Stimulated activated CD8-positive, alpha-beta memory T cell treated with anti-CD3 and anti-CD28 coated beads, Interleukin-2, amount 100 ng/mL, for 1 hour (primary cell): ENCODE measurements at places on chromosomes 1 and 21.

DNA sequence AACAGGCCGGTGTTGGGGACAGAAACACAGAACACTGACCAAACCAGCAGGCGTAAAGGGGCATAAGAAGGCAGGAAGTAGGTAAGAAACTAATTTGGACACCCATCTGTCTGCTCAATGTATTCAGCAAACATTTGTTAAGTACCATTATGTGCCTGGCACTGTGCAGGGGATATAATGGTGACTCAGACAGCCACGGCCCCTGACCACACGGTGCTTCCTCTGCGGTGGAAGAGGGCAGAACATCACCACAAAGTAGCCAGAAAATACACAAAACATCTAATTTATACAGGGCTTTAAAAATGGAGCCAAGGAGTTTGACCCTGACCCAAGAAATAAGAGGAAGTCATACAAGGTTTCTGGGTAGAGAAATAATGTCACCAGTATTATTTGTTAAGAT lies 12.9 kb downstream of the DNAJC11 start:
- DNase-seq, result no peak

GRCh38 chr1:159746666-159747065 lies 32.3 kb upstream of the CRP start:
- no peak for DNase-seq

DNA sequence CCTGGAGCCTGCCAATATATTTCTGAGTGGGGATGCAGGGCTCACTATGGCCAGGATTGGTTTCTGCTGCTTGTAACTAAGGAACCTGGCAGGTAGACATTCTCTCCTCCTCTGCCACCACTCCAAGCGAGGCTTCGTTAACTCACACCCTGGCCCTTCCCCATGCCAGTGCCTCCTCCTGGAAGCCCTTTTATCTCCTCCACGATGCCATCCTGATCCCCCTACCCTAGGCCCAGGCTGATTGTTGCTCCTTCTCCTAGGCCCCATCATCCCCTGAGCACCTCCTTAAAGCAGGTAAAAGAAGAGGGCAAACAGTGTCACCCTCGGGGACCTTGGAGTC lies 118.5 kb downstream of the DMRTB1 start:
- DNase-seq, result no peak

DNA sequence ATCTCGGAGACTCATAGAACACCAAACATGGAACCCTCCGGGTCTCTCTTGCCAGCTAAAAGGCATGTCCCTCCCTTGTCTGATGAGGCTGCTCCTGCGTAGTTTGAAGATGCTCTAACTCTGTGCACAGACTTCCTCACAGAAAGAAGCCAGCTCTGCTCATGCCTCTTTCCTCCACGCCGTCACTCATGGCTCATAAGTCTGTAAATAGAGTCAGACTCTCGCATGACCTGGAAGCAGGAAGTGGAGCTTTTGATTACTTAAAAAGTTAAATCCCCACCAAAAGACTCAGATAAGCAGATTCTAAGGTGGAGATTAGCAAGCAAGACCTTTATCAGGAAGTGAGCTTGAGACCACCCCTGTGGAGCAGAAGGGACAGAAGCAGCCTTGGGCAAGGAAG lies 171.6 kb downstream of the TRIM33 start:
- DNase-seq, result no peak

GRCh38 chr1:160117709-160118183 lies 2.2 kb downstream of the ATP1A2 start:
- no peak for DNase-seq

- DNase-seq, result no peak
Measured at GRCh38 chr21:28561772-28562171, 430.9 kb downstream of the LTN1 start.

DNA sequence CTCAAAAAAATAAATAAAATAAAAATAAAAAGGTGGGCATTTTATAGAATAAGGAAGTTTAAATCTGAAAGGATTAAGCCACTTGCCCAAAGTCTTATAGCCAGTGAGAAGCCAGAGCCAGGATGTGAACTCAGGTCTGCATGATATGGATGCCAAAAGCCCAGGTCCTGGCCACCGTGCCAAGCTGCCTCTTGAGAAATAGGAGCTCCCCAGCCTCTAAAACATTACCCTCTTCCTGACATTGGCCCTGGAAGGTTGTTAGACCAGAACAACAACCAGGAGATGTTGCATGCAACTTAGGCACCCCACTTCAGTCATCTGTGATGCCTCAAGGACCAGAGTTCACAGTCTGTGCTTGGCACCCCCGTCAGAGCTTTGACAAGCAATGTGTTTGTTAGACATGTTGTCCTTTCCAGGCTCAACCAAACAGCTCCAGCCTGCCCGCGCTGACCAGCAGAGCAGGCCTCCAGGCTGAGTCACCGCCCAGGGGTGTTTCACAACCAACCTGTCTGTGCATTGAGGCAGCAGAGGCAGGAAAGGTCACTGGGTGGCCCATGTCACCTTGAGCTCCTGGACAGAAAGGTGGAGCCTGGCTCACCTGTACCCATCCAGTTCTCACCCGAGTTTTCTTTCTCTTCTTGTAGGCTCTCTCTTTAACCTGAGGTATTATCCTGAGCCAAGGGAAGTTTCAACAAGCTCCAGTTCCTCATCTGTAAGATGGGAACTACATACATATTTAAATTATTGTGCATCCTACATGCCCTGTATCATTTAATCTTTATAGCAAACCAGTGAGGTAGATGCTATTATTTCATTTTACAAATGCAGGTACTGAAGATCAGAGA lies 14.9 kb upstream of the MED18 start:
- DNase-seq, result no peak

DNA sequence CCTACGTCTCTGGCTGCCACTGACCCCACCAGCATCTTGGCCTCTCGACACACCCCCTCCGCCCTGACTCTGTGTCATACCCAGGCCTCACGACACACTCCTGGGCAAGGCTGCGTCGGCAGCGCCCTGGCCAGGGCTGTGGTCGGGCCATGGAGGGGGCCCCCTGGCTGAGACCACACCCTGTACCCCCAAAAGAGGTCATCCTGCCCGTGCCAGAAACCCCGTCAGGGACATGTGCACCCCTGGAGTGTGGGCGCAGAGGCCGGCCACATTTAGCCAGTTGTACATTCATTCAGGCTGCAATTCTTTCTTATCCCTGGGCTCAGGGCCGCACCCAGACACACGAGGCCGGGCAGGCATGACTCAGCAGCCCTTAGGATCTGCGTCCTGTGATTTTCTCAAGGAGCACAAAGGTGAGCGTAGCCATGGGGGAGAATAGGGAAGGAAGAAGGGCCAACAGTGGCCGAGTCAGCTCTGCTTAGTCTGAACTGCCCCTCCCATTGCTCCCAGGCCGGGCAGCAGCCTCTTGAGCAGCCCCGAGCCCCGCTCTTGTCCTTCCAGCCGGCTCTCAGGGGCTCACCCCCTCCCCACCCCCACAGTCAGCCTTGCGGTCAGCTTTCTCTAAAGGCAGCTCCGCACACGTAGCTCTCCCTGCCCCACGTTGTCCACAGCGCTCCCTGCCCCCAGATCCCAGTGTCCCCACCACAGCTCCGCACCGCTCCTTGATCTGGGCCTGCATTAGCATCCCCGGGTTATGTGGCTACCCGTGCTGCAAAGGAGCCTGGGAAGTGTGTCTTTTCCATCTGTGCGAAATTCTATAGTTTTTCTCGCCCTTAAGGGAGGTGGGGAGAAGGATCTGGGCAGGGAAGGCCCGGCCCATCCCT lies 7.9 kb downstream of the CSTB start:
- no peak for DNase-seq

DNA sequence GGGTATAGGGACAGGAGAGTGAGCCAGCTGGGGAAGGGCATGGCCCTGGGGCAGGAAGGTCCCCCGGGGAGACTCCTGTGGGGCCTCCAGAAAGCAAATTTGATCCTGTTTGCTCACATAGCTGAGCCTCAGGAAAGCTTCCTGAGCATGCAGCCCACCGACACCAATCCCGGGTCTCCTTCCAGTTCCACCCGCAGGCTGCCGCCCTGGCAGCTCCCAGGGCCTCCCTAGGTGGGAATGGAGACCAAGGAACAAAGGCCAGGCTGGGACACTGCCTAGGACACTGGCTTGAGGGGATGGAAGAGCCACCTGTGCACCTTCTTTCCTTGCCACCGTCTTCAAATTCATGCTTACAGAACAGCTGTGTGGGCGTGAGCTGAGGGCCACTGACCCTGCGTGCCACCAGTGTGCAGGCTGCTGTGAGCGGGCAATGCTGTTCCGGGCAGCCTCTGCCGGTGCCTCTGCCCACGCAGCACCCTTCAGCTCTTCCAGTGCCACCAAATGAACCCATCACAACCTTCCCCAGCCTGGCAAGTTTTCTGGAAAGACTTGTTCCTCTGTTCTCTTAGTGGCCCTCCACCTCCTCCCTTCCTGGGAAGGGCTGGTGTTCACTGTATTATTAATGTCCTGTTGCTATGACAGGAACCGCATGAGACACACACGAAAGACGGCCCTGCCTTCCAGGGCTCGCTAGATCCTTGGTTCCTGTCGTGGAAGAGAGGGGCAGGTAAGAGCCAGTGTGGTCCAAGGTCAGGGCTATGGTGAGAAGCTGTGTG lies 53.6 kb downstream of the ACBD3 start:
- DNase-seq, result no peak

- DNase-seq, result no peak
Measured at GRCh38 chr1:70483342-70483741, 72.3 kb downstream of the CTH start.

DNA sequence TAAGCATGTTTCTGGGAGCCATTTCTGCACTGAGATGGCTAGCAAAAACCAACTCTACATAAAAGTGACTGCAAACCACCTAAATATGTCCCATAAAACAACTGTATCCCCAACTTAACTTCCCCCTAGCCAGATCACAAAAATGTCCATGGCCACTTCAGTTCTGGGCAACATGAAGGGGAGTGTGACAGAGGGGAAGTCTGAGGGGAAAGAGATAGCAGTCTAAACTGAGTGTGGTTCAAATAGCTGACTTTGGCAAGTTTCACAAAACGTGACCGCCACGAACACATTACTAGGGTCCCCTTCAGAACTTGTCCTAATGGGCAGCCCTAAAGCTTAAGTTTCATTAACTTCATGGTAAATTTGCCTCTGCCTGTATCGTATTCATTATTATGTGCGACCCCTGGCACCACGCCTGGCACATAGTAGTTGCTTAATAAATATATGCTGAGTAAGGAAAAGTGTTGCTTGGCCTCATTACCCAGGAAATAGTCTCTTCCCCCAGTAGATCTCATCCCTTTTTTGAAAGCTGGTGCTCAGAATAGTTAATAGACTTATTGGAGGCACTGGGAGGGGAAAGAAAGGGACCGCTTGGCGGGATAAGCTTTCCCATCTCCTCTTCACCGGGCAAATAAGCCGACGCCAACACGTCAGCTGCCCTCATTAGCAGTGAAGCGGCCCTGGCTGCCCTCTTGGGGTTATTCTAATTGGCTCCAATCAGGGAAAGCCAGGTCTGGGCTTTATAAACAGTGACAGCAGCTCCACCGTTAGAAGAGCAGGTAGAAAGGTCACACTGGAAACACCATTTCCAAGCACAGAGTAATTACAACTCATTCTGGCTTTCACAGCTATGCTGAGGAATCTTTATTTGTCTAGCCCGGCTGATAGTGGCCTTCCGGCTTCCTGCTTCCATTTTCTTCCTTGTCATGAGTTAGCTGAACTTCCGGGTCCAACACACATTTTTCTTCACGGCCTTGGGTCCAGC lies 122.1 kb downstream of the LRIG2 start:
- DNase-seq, result no peak

- DNase-seq, result no peak
Measured at GRCh38 chr1:146012703-146013558, 8.6 kb downstream of the HJV start.
